ENCODE measurements at places on chromosomes 4 and X.

- no peak for DNase-seq
These were observed 15.7 kb downstream of the STBD1 start for GRCh38 chr4:76322236-76322635.

DNA sequence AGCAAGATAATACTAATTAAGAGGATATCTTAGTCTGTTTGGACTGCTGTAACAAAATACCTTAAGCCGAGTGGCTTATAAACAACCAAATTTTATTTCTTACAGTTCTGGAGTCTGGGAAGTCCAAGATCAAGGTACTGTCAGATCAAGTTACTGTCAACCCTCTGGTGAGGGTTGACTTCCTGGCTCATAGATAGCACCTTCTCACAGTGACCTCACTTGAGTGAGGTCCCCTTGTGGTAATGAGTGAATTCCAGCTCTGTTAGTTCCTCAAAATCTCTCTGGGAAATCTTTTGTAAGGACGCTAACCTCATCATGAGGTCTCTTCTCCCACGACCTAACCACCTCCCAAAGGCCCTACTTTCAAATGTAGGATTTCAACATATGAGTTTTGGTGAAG, 36.9 kb upstream of the ADGRA3 start:
- no peak for DNase-seq

- DNase-seq, result no peak
These were observed 282.9 kb downstream of the DCAF12L2 start for GRCh38 chrX:125883169-125883568.

DNA sequence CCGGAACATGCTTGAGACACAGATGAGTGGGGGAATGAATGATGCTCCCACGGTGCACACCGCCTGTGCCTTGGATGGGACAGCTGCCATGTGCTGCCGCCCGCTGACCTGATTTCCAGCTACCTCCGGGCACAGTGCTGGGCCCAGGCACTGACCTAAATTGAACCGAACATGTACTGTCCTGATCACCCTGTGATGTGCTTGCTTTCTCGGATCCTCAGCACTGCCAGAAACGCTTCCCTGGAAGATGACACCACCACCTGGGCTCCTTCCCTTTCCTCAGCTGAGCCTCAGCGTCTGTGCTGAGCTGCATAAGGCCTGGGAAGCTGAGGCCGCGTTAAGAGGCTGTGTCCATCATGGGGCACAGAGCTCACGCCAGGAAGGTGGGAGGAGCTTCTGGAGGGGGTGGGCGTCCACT, 39.3 kb upstream of the MXD4 start:
- DNase-seq, result no peak

DNA sequence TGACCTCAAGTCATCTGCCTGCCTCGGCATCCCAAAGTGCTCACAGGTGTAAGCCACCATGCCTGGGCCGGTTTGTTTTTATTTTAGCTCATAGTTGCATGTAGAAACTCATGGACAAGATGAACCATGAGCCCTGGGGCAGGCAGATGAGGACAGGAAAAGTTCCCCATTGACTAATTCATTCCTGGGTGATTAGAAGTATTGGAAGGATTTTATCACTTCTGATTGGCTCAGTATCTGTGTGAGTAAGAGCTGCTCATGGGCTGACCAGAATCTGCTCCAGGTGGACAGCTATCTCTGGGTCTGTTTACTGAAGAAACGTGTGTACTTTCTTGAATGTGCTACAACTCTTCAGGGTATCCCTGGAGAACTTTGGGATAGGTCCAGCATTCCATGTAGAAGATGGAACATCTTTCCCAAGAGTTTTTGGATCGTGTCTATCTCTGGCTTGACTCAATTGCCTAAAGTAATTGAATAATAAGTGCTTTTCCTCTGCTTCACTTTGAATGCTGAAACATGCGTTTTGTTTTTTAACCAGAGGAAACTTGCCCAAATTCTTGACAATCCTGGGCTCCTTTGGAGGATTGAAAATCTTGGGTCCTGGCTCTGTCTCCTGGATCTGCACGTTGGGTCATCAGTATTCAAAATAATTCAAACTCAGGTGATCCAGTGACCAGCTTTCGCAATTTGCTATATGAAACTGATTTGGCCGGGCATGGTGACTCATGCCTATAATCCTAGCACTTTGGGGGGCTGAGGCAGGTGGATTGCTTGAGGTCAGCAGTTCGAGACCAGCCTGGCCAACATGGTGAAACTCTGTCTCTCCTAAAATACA, 88.6 kb upstream of the DHRSX start:
- peak; percentile 46 for DNase-seq

DNA sequence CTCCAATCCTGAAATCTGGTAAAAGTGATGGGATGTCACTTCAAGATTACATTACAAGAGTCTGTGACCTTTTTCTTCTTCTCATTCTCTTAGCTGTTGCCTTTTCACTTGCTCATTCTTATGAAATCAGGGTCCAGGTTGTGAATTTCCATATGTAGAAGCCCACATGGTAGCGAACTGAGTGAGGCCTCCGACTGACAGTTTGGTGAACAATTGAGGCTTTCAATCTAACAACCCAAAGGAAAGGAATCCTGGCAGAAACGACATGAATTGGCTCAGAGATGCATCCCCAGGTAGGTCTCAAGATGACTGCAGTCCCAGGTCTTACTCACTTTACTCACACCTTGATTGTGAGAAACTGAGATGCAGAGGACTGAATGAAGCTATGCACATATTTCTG, 203.4 kb upstream of the FAT4 start:
- no peak for DNase-seq

GRCh38 chr4:184893801-184894571, 68.2 kb upstream of the ACSL1 start:
- DNase-seq, result no peak

DNA sequence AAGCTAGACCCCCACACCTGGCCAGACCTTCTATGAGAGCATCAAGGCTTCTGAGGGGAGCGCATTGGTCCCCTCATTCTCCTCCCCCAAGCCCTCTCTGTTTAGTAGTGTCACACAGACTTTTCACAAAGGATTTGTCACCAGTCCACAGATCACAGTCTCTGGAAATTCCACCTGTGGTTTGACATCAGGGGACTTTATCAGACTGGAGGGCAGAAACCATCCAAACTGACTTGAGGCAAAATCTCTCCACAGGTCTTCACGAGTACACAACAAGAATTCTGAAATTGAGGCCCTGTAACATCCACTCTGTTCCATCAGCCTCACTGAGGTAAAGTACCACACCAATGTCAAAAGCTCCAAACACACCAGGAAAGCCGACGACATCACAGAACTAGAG, 112.5 kb downstream of the SH3KBP1 start:
- no peak for DNase-seq

- DNase-seq, result no peak
These were observed 13.2 kb downstream of the TAPT1 start for GRCh38 chr4:16213121-16213520.

DNA sequence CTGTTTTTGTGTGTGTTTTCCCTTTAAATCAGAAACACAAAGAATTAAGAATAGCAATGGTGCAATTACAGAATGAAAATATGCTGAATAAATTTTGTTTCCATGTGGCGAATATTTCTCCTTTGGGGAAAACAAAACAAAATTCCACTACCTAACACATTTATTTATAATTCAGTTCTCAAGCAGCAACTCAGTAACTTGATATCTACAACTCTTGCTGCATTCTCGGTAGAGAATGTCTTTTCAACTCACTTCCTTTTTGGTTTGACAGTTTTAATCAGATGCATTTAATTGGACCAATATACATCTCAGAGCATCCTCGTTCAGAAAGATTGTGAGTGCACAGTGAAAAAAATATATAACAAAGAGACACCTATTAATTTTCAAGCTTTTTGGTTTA, 30.8 kb downstream of the ZNF827 start:
- no peak for DNase-seq

- DNase-seq, result peak; percentile 91
These were observed at the start of gene PABPC5 for GRCh38 chrX:91434351-91435168. TSS of gene PABPC5 (plus strand) at chrX:91434839. CDS start at chrX:91435578, 739 bp downstream.

DNA sequence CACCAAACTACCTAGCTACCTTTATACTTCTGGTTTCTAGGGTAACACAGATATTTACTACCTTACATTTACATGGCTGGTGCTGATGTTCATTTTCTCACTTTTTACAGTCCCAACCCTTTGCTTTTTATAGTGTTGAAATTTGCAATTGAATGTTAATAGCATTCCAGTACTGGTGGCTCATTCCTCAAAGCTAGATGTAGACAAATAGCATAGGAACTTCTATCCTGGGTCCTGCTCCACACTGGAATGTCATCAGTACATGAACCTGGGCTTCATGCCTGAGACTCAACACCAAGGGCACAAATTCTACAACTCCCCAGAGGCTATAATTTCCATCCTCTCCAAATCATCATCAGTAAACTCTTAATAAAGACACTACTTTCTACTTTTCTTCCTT, 10.3 kb upstream of the TRMT2B start:
- DNase-seq, result no peak

- DNase-seq, result no peak
These were observed 37.9 kb downstream of the ACOX3 start for GRCh38 chr4:8402640-8403039.

DNA sequence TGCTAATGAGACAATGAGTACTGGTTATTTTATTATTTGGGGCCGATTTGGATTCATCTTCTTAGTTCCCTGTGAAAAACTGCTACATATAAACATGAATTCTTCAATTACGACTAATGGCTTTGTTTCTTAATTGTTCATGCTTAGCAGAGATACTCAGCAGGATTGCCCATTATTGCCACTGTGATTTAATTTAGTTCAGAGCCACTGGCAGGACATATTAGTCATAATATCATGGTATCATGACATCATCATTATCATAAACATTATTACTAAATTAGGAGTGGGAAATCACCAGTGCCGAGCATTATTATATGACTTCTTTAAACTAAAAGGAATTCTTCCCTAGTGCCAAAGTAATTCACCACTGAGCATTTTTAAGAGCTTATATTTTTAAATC, 201.4 kb downstream of the SPOCK3 start:
- DNase-seq, result no peak

Data from MG63 (cell line).